ENCODE measurements at places on chromosomes 4 and X. TPM values are rescaled to one million over a fixed set of nuclear protein-coding genes. Genes with fewer than 3 reads are reported as not detected.

DNA sequence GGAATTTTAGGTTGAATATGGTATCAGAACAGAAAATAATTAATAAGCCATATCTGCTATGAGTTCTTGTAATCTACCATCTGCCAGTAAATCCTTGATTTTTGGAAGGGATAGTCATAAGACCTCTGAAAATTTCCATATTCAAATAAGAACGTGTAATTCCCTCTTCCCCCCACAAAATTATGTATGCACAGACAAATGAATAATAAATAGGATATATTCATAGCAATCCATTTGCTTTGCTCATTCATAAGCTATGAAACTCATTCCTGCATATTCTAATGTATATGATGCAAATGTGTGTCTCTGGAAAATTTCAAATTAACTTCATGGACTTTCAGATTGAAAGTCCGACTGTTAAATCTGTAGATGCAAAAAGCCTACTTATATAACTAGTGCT lies 833.1 kb upstream of the GRID2 start:
- no peak for DNase-seq

Gene H2BW1
- total RNA-seq = not detected

GRCh38 chr4:95644417-95644816 lies 95.6 kb upstream of the UNC5C start:
- DNase-seq = no peak

Gene MAOA
- total RNA-seq = not detected

DNA sequence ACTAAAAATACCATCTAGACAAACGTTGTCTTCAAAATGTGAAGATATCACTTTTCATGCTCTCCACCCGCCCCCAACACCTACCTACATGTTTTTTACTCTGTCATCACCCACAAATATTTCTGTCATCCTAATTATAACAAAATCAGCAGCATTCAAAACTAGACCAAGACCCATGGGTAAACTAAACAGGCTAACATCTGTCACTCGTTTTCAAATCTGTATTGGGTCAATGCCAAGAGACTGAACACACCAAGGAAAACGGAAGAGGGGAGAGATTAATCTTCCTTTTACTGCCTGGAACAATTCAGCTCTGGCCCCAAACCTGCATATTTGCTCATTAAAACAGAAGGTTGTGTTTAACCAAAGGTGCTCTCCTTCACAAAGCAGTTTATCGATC lies 17.5 kb downstream of the FAM184B start:
- DNase-seq = no peak

- no peak for DNase-seq
Observed at GRCh38 chr4:106764774-106765173, 271.3 kb downstream of the DKK2 start.

DNA sequence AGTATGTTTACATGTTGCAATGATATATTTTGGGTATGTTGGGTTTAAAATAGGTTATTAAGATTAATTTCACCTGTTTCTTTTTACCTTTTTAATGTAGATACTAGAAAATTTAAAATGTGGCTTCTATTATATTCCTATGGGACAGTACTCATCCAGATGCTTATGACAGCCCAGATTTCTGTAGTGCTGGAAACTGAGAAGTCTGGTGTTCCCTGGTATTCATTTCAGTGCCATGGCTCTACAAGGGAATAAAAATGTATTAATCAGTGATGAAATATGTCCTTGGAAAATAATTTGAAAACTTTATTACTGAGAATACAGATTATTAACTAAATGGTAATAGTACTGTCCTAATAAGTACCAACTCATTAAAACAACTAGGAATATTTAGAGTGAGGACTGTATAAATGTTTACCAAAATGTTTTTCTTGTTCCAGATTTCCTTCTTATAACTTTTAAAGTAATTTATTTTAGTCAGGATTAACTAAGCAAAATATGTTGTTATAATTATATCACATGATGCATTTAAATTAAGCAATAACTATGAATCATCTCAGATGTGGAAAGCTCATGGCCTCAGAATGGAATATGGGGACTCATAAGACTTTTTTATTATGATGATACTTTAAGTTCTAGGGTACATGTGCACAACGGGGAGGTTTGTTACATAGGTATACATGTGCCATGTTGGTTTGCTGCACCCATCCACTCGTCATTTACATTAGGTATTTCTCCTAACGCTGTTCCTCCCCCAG lies 25.3 kb downstream of the ARHGAP24 start:
- no peak for DNase-seq

DNA sequence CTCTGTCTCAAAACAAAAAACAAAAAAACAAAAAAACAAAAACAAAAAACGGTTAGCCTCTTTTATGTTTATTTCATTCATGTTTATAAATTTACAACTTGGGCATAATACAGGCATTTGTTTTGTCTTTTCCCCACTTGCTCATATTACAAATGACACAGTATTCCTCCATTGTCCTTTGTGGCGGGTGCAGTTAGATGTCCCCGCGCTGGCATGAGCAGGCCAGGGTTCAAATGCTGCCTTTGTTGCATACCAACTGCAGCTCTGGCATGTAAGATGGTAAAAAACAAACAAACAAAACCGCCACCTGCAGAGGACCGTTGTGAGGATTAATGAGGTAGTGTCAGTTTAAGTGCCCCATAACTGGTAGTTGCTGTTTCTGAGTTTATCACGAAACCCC lies 16.1 kb upstream of the HPF1 start:
- no peak for DNase-seq

DNA sequence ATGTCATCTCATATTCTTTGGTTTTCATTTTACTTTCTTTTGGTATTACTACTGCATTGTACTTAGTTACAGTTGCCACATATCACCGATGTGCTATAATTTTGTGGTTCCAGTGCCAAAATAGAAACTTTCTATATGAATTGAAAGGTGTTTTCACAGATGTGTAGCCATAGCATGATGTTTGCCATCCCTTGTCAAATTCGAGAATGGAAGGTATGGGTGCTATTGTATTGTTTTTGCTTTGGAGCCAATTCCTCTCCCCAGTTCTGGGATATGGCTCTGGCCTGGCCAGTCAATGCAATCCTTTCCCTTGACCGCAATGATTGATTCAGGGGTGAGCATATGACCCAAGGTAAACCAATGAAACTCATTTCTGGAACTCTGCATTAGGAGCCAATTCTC lies 86.2 kb upstream of the RPS6KA3 start:
- no peak for DNase-seq

GRCh38 chr4:54571293-54572151 lies 86.2 kb upstream of the KIT start:
- DNase-seq = no peak

DNA sequence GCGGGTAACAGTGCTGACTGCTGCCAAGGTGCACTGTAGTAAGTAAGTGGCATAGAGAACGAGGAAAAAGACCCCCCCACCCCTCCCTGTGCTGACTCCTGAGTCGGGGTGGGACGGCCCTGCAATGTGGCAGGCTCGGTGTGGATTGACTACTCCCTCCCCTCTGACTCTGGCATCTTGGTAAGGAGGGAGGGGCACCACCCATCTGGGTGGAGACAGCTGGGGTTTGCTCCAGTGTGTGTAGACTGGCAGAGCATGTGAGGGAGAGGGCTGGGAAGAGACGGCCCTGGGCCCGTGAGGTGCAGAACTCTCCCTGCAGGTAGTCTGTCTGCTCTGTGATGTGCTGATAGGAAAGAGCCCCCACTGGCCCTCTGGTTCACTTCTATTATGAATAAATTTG lies 31.0 kb downstream of the NSG1 start:
- DNase-seq = no peak

All from CD8-positive, alpha-beta T cell (primary cell).